ENCODE measurements at places on chromosomes 5 and 9.
A peak's percentile ranks its signal among the peaks of the same experiment; 100 is the strongest.

GRCh38 chr9:14452539-14452938 lies 138.6 kb upstream of the NFIB start:
- DNase-seq, result no peak

GRCh38 chr5:66144834-66145390 lies 812 bp downstream of the SREK1 start:
- peak; percentile 81 for DNase-seq

DNA sequence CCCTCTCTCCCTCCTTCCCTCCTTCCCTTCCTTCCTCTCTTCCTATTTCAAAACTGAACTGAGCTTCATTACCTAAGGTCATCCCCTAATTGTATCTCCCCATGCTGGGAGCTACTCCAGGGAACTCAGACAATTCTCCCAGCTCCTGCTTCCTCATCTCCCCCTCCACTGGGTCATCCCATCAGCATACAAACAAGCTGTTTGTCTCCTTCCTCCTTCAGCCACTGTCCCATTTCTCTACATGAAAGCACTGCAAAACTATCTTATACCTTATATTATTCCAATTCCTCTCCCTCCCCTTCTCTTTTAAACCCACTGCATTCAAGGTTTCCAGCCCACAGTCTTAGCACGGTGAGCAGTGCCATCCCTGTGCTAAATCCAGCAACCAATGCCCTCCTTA lies 262.4 kb downstream of the AGTPBP1 start:
- DNase-seq, result no peak

DNA sequence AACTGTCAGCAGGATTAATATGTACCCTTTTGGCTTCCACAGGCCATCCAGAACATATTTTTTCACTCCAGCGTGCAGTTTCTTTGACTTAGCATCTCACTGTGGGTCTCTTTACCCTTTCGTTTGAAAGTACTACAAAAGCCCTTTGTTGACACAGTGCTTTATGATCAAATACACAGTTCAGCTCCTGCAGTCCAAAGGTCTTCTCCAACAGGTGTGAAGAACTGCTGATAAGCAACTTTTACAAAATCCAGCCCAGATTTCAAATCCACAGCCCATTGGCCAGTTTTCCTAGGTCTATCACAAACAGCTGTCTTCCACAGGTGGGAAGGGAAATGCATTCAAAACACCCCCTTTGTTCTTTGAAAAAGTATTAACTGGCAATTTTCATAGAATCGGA lies 54.8 kb downstream of the MYO10 start:
- DNase-seq, result no peak

- no peak for DNase-seq
Measured at GRCh38 chr9:119688547-119688946, 319.3 kb upstream of the BRINP1 start.

- DNase-seq, result no peak
Measured at GRCh38 chr5:52830650-52831049, 42.9 kb downstream of the ITGA1 start.

GRCh38 chr5:37869216-37869615 lies 29.4 kb upstream of the GDNF start:
- DNase-seq, result no peak

- no peak for DNase-seq
Measured at GRCh38 chr5:56471707-56472106, 238.6 kb upstream of the ANKRD55 start.

- no peak for DNase-seq
Measured at GRCh38 chr9:13957089-13957488, 356.9 kb downstream of the NFIB start.

DNA sequence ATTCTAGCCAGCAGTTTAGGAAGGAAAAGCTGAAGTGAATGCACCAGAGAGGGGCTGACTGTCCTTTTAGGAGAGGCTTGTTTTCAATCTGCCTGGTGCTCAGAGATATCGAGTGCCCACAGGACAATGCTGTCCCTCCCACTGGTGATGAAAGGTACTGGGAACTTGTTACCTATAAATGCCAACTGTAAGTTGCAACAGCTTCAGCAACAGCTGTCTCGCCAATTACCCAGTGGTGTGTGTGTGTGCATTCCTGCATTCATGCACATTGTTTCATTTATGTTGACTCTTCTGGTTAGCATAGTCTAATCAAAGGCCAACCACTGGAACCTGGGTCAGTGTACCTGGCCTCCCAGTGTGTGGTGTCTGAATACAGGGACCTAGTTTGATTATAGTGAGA lies 161.1 kb downstream of the CSNK1G3 start:
- DNase-seq, result no peak

GRCh38 chr9:13331320-13331719 lies 51.8 kb upstream of the MPDZ start:
- DNase-seq, result no peak

DNA sequence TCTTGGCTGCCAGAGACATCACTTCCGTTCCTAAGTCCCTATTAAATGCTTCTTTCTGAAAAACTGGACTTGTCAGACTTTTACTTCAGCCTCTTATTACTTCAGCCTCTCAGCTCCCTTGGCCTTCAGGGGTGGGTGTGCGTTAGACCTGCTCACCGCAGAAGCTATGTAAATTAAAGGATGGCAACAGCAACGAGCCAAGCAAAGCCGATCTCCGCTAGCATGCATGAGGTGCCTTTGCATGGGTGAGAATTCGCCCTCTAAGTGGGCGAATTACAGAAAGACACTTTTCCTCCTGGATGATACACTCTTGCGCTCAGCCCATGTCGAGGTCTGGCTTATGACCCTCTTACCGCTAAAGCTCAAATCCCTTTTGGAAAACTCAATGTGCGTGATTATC lies 10.9 kb upstream of the IL3 start:
- DNase-seq, result no peak

DNA sequence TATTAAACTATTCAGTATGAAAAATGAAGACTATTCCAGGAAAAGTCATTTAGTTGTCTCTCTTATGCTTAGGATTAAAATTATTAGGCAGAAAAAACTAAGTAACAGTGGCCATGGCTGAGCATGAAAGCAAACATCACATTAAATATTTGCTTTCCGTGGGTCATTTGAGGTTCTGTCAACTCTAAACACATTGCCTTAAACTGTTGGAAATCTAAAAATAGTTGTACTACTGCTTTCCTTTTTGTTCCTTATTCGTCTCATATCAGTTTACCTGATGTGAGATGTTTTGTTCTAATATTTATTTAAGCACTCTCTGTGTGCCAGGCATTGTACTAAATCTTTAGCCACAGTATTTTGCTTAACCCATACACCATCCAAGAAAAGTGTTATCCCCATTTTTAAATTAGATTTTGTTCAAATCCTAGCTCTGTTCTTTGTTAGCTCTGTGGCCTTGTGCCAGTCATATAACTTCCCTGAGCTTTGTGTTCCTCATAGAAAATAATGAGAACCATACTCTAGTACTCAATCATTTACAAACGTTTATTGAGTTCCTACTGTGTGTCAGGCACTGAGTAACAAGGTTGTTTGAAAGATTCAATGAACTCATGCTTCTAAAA lies 18.7 kb upstream of the ZNF608 start:
- DNase-seq, result no peak

- no peak for DNase-seq
Measured at GRCh38 chr5:39566891-39567290, 142.1 kb upstream of the DAB2 start.

DNA sequence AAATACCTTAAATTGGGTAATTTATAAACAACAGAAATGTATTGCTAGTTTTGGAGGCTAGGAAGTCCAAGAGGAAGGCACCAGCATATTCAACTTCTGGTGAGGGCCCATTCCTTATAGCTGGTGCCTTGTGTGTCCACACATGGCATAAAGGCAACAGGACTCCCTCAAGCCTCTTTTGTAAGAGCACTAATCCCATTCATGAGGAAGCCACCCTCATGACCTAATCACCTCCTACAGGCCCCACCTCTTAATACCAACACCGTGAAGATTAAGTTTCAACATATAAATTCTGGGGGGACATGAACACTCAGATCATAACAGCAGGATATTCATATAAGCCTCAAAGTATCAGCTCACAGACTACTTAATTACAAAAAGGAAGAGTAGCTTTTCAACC lies 4.0 kb upstream of the PLAC8L1 start:
- DNase-seq, result peak; percentile 4

DNA sequence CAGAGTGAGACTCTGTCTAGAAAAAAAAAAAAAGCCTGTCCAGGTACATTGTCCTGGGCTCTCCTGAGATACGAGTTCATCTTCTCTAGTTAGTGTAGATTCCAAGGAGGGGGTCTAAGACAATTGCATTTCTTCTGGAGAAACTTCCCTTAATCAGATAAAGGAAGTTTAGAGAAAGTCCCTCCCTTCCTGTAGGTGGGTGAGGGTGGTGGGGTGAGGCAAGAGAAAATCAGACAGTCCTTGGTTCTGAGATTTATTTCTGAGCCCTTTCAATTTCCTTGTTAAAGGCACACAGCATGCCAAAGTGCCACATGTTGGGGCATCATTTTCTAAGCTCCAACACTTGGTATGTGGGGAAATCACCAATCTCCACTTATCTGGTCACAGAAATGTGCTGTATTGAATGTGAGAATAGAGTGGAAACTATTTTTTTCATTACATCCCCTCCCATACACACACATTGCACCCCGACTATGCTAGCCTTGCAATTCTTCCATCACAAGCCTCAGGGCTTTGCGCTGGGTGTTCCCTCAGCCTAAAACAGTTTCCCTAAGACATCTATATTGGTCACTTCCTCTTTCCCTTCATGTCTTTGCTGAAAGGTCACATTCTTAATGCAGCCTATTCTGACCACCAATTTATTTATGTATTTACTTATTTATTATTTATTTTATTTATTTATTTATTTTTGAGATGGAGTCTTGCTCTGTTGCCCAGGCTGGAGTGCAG lies 5.1 kb upstream of the TUT7 start:
- no peak for DNase-seq

GRCh38 chr5:12467799-12468198 lies 563.6 kb upstream of the CTNND2 start:
- DNase-seq, result no peak

DNA sequence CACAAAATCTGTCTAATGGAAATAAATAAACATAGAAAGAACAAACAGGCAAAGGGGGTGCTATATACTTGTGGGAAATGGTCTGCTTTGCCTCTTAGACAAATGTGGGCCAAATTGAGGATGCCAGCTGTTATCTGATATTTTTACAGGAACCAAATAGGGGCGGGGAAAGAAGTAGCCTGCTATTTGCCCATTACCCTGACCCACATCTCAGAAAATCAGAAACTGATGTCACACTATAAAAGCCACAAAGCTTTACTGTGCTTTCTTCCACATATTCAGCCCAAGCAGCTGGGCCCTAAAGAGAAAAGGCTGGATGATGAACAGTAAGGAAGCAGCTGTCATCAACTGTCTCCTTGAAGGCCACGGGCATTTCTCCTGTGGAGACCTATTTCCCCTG lies 97.3 kb downstream of the ELAVL2 start:
- DNase-seq, result no peak

- no peak for DNase-seq
Measured at GRCh38 chr9:71393005-71393404, 271.6 kb upstream of the TRPM3 start.

- DNase-seq, result no peak
Measured at GRCh38 chr5:115649541-115649940, 23.7 kb upstream of the TMED7 start.

GRCh38 chr9:18756712-18757125 lies 276.3 kb downstream of the SAXO1 start:
- no peak for DNase-seq

GRCh38 chr9:131275332-131276093 lies 797 bp downstream of the FAM78A start:
- peak; percentile 81 for DNase-seq

- no peak for DNase-seq
Measured at GRCh38 chr5:135864503-135865435, 30.3 kb downstream of the SLC25A48 start.

DNA sequence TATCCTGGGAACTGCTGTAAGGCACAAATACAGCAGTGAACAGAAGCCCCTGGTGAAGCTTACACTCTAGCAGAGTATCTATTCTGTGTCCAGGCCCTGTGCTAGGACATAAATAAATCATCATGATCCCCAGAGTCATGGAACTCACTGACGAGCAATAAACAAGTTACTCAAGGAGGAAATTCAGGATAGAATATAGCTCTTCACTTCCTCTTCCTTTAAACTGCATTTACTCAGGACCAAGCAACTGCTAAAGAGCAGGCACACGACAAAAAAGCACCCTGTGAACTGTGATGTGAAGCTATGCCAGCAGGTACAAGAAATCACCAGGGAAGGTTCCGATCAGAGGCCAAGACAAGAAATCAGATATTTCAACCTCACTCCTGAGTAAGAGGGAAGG lies 47.8 kb upstream of the NR5A1 start:
- no peak for DNase-seq

DNA sequence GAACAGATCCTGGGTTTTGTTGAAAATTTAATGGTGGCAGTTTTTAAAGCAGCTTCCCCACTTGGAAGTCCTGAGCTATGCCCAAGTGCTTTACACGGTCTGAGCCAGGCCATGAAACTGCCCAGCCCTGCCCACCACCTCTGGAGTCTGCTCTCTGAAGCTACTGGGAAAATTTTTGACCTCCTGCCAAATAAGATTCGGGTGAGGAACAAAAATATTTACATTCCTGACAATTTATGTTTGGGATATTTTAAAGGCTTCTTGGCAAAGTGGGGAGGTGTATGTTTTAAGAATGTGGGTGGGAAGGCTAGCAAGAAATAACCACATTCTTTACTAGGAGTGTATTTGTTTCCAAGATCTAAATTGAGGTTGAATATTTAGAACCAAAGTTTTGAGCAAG lies 50.0 kb downstream of the HACD4 start:
- no peak for DNase-seq

DNA sequence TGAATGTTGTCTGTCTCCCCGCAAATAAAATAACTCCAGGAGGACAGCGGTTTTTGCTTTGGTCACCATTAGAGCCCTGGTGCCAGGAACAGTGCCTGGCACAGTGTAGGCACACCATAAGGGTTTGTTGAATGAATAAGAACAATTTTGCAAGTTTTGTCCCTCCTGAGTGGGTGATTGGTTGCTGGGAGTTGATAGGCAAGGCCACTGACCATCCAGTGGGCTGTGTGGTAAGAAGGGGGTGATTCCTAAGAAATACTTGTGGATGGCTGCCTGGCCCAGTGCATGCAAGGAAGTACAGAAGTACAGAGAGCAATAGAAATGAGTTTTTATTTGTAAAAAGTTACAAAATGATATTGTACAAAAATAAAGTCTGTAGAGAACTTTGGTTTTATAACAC lies 27.5 kb downstream of the GDNF start:
- DNase-seq, result no peak

- DNase-seq, result no peak
Measured at GRCh38 chr5:54291498-54291897, 18.9 kb downstream of the ARL15 start.

DNA sequence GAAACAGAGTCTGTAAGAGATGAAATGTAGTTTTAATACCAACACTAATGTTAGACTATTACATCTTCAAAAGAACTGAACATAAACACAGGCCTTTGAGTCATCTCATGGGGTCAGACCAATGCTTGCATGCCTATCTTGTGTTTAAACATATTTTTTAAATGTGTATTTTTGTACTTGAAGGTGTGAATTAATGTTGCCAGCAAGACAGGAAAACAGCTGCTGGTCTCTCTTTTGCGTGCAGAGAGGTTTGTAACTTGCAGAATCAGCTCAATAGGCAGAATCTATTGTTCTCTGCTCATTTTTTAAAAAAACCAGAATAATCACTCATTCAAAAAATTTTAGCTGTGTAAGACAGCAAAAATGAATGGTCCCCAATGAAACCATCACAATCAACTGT lies 180.2 kb downstream of the ALDH1A1 start:
- no peak for DNase-seq
